T-helper 2 cell (primary cell): ENCODE measurements at places on chromosomes 5 and 9.

DNA sequence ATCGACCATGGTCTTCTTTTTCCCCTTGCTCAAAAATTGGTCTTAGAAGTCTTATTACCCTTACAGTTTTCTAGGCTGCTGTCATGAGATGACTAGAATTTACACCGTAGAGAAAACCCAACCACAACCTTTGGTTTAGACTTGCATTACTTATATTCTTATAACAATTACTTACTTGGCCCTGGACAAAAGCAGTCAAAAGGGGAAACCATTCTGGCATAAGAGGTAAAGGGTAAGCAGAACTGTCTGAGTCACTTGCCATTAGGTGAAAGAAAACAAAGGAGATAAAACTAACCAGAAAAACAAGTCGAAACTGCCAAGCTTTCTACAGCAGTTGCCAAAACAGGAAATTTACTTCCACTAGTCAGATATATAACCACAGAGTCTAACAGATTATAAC lies 17.9 kb downstream of the TMEM245 start:
- DNase-seq: no peak

DNA sequence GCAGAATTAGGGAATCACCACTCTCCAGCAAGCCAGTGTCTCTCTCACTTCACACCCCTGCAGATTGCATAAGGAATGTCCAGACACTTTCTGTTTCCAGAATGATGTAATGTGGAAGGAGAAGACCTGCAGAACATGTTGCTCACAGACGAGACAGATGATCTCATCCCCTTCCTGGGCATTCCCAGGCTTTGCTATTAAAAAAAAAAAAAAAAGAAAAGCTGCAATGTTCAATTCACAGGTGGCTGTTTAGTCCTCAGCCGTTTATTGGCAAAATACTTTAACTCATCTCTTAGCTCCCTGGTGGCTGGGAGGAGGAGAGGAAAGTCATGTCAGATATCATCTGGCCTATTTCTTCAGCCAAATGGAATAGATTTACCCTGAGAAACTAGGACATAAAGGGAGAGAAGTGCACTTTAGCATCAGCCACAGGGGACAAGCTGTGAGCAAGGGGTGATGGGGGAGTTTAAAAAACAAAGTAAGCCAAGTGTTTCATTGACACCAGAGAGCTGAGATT lies 95.9 kb upstream of the TNC start:
- no peak for DNase-seq

GRCh38 chr9:19812194-19812593 lies 23.4 kb upstream of the SLC24A2 start:
- no peak for DNase-seq

DNA sequence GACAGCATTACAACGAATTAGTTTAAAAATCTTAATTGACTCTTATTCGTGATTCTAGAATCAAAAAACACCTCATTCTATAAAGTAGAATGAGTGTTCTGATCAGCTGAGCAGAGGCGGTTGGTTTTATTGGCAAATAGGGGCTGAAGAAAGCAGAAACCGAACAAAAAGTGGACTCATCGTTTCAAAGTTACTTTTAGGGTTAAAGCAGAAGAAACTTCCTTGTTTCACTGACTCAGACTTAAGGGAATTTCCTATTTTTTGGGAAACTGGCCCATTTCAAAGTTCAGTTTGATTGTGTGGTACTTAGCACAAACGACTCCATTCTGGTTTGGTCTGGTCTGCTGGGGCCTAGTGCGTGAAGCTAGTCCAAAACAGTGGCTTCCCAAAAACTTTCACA lies 862 bp upstream of the NDUFB6 start:
- no peak for DNase-seq

GRCh38 chr5:5330728-5331452 lies 91.6 kb upstream of the ICE1 start:
- DNase-seq: no peak
